Type B pancreatic cell (in vitro differentiated cells): ENCODE measurements at places on chromosomes 6 and 20. TPM values are rescaled to one million over a fixed set of nuclear protein-coding genes. Genes with fewer than 3 reads are reported as not detected.

DNA sequence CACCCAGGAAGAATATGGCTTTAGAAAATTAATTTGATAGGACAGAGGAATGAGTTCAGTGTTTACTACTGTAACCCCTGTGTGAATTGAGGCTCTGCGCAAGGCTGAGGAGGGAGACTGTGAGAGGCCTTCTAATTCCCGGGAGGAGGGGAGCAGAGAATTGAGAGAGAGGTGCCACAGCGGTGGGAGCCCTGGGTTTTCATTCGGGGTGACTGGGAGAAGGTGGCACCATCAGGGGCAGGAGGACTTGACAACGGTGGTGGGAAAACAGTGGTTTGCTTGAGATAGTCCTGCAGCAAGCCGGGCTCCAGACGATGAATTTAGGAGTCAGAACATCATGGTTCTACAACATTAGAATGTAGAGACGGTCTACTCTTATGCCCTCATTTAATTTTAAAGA is 9.2 kb downstream of the DUSP22 start:
- H3K36me3 ChIP-seq = no peaks in the 10 kb centered on the region
- no peak for DNase-seq
- no peaks in the 10 kb centered on the region for H3K27me3 ChIP-seq
- H3K27ac ChIP-seq = no peak overlapping the region

- H3K36me3 ChIP-seq = peaks cover 3% of the 10 kb centered on the region
- no peak for DNase-seq
- H3K4me3 ChIP-seq = peak overlapping the region; percentile 88
- H3K27ac ChIP-seq = peak overlapping the region; percentile 99
- H3K27me3 ChIP-seq = no peaks in the 10 kb centered on the region
These were observed 586 bp upstream of the HMGA1 start for GRCh38 chr6:34236131-34236442.

Gene WFDC2
- 64.4 and 98.9 TPM in 2 replicates for total RNA-seq

GRCh38 chr6:143061597-143062385 is 1.1 kb downstream of the AIG1 start:
- no peaks in the 10 kb centered on the region for H3K27me3 ChIP-seq
- DNase-seq = no peak
- peak overlapping the region; percentile 100 for H3K27ac ChIP-seq
- peak overlapping the region; percentile 92 for H3K4me3 ChIP-seq
- H3K4me1 ChIP-seq = peaks cover 35% of the 10 kb centered on the region

Gene MMP24
- total RNA-seq = 2.2 and 2.6 TPM in 2 replicates

DNA sequence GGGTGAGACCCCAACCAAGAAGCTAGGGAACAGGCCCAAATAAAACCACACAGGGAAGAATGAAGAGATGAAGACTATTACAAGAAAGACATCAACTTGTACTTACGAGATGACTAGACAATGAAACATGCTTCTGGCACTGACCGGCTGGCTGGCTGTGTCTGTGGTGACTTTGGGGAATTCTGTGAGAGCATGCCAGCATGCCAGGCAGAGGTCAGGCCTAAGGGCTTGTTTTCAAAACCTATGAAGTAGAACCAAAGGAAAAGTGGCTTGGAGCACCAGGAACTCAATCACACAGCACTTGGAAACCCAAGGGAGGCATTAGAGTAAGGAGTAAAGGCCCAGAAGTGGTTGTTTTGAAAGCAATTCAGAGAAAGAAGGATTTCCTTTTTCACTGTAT is 28.4 kb upstream of the GSTA3 start:
- H3K27ac ChIP-seq = no peak overlapping the region
- DNase-seq = no peak
- no peaks in the 10 kb centered on the region for H3K36me3 ChIP-seq
- H3K4me3 ChIP-seq = no peak overlapping the region
- no peaks in the 10 kb centered on the region for H3K27me3 ChIP-seq
- H3K4me1 ChIP-seq = peaks cover 3% of the 10 kb centered on the region

Gene TINAG
- 0.33 TPM in 1 of 2 replicates, not detected in the other for total RNA-seq

- no peak overlapping the region for H3K4me3 ChIP-seq
- H3K27me3 ChIP-seq = peaks cover 7% of the 10 kb centered on the region
- no peaks in the 10 kb centered on the region for H3K36me3 ChIP-seq
- DNase-seq = no peak
- H3K27ac ChIP-seq = no peak overlapping the region
These were observed 252.2 kb upstream of the PDE10A start for GRCh38 chr6:165915022-165915770.

DNA sequence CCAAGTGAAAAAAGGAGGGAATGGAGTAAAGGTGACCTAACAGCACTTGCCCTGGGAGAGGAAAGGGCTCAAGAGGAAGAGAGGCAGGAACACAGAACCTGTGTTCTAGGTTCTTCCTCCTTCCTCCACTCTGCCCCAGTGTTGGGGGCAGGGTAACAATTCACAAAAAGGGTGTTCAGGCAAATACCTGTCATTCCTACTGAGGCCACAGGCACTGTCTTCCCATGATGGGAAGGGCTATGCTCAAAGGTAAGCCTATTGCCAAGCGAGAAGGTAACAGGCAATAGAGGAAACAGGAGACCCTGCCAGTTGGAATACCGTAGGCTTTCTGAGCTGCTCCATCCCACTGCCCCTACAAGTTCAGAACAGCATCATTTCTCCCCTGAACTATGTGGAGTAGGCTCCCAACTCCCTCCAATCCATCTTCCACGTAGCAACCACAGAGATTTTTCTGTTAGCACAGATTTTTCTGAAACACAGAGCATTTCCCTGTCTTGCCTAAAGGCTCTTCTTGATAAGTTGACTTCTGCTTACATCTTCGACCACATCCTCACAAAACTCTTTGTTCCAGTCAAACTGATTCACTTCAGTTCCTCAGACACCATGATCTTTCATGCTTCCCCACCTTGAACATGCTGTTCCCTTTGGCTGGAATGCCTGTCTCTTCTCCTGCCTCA is 2.7 kb downstream of the AGPAT1 start:
- H3K36me3 ChIP-seq = peaks cover 21% of the 10 kb centered on the region
- no peak for DNase-seq
- H3K4me1 ChIP-seq = peaks cover 31% of the 10 kb centered on the region
- no peaks in the 10 kb centered on the region for H3K27me3 ChIP-seq

DNA sequence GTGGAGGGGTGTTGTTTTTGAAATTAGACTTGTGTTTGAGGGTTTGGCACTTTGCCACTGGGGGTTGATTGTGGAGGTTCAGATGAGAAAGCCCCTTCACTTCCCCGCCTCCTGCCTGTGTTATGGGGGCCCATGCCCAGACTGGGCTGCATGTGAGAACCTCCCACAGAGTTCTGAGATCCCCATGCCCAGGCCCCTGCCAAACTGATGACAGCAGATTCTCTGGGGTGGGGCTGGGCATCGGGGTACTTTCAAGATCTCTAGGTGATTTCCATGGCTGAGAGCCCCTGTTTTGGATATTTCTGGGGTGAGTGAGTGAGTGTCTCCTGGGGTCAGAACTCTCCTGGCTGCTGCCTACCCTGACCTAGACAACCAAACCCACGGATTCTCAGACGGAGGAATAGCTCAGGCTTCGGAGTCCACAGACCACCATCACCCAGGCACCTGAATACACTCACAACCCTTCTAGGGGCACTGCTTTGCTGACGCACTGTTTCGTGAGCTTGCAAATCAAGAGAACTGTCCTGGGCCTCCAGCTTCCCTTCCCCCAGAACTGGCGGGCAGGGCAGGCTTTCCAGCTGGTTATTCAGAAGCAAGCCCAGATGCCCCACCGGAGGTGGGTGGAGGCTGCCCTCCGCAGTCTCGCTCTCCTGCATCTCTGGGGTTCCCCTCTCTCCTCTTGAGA is 6.3 kb downstream of the BCAS1 start:
- no peak overlapping the region for H3K4me3 ChIP-seq
- H3K27me3 ChIP-seq = no peaks in the 10 kb centered on the region
- no peak for DNase-seq
- H3K27ac ChIP-seq = peak overlapping the region; percentile 23
- H3K36me3 ChIP-seq = no peaks in the 10 kb centered on the region
- H3K4me1 ChIP-seq = peaks cover 29% of the 10 kb centered on the region

DNA sequence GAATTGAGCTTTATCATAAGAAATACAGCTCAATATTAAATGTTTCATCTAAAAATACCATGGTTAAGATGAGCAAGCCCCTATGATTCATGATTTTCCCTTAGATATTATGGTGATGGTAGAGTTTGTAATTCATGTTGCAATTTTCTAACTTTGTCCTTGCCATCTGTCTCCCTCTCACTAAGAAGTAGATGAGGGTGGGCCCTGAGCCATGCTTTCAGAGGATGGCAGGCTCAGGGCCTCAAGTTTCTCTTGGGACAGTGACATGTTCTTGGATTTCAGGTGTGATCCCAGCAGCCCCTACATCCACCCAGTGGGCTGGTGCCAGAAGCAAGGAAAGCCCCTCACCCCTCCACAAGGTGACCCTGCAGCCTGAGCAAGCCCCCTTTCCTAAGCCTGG is 25.6 kb downstream of the L3MBTL1 start:
- H3K36me3 ChIP-seq = no peaks in the 10 kb centered on the region
- H3K4me1 ChIP-seq = no peaks in the 10 kb centered on the region
- no peaks in the 10 kb centered on the region for H3K27me3 ChIP-seq
- H3K27ac ChIP-seq = no peak overlapping the region

- DNase-seq = no peak
- H3K27ac ChIP-seq = no peak overlapping the region
- H3K27me3 ChIP-seq = no peaks in the 10 kb centered on the region
- H3K36me3 ChIP-seq = peaks cover 16% of the 10 kb centered on the region
These were observed 29.9 kb downstream of the PHACTR2 start for GRCh38 chr6:143707697-143708096.
